ENCODE measurements at places on chromosomes 1 and 21.

GRCh38 chr1:92877081-92877711 lies 45.4 kb downstream of the RPL5 start:
- no peak for DNase-seq

GRCh38 chr1:29879217-29879616 lies 642.9 kb downstream of the PTPRU start:
- DNase-seq = no peak

- DNase-seq = no peak
Measured at GRCh38 chr1:41546833-41547135, 62.3 kb upstream of the EDN2 start.

DNA sequence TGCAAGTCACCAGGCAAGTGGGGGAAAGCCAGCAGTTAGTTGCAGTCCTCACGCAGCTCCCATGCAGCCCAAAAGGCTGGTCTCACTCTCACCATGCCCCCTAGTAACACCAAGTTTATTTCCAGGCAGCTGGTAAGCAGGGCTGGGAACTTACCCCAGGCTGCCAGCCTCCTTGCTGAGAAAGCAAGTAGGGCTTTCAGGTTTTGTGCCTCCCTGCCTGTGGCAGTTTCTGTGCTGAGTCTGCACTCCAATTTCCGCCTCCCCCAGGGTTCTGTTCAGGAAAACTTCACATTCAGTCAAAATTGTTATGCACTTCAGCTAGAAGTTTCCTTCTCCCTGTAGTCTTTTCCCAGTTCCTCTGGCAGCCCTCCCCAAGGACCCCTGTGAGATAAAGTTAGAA lies 102.0 kb upstream of the SGIP1 start:
- DNase-seq = no peak

DNA sequence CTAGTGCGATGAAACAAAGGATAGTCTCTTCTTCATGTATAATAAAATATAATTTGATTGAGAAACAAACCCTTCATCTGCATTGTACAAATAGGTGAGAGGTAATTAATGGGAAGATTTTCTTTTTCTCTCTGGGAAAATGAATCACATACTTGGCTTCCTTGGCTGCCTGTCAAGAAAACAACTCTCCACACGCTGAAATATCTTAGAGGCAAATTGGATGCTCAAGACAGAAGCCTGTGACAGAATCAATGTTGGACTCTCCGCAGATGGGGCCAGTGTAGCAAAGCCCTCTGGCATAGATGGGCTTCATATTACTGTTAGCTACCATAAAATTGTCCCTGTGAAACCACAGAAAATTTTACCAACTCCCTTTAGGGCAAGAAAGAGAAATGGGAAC lies 186.6 kb downstream of the GRIK1 start:
- no peak for DNase-seq

- no peak for DNase-seq
Measured at GRCh38 chr21:38306433-38307141, 49.8 kb downstream of the KCNJ15 start.

GRCh38 chr1:206036663-206037455 lies 13.2 kb upstream of the CTSE start:
- peak; percentile 46 for DNase-seq

- no peak for DNase-seq
Measured at GRCh38 chr1:179001451-179001850, 24.2 kb upstream of the FAM20B start.

DNA sequence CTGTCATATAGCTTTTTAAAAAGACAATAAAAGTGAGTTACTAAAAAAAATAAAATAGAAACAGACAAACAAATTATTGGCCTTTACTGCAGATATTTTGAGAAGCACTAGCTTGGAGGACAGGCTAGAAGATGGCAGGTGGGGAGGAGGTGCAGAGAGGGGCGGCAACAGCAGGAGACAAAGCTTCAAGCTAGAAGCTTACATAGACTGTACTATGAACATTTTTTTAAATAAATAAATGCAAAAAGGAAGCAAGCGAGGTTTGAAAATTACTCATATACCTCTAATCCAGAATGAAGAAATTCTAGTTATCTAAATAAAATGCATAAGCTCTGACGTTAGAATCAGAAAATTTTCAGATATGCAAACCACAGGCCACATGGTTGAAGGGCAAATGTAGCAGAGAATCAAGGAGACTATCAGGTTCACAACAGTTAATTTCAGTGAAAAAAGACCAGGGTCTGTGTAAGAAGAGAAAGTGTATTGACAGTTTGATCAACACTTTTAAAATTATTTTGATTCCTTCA lies 54.9 kb downstream of the NRIP1 start:
- no peak for DNase-seq

DNA sequence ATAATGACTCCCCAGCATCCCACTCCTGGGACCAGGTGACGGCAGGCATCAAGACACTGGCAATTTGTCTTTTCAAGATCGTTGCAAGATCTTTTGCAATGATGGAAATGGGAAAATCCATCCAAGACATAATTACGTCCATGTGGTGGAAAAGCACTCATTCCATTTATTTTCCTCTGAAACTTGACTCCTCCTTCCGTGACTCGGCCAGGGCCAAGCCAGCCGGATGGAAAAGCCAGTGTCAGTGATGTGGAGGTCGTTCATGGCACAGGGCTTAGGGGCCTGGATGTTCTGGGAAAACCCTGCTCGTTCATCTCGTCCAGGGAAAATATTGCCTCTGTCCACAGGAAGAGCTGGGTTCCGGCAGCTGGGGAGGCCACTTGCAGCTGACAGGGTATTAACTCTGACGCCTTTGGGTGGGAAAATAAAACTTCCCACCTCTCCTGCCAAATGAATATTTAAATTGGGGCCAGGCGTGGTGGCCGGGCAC lies 46.2 kb downstream of the C1orf198 start:
- no peak for DNase-seq

DNA sequence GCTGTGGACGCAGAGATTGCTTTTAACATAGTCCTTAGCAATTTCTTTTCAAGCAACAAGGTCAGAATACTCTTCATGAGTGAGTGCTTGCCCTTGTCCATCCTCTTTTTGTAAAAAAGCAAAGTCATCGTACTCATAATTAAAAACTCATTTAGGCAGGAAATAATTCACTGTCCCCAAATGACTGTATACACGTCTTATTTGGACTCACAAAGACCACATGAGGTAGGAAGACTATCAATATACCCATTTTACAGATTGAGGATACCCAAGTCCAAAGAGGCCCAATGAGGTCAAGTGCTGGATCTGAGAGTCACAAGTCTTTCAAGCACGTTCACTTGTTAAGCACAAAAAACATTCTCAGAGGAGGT lies 13.2 kb downstream of the ITPKB start:
- DNase-seq = no peak

GRCh38 chr1:3163356-3163755 lies 94.4 kb downstream of the PRDM16 start:
- peak; percentile 70 for DNase-seq

- DNase-seq = peak; percentile 53
Measured at GRCh38 chr1:37449936-37450335, 24.4 kb upstream of the ZC3H12A start.

DNA sequence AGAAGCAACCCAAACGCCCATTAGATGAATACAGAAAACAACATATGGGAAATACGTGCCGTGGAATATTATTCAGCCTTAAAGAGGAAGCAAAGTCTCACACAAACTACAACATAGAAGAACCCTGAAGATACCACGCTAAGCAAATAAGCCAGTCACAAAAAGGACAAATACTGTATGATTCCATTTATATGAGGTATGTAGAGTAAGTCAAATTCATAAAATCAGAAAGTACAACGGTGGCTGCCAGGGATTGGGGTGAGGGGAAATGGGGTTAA lies 54.2 kb downstream of the SIPA1L2 start:
- DNase-seq = no peak

GRCh38 chr21:17387030-17387617 lies 125.7 kb upstream of the CXADR start:
- peak; percentile 28 for DNase-seq

- no peak for DNase-seq
Measured at GRCh38 chr1:111833334-111833733, 77.6 kb downstream of the DDX20 start.

- no peak for DNase-seq
Measured at GRCh38 chr1:245682638-245683628, 528.1 kb downstream of the KIF26B start.

DNA sequence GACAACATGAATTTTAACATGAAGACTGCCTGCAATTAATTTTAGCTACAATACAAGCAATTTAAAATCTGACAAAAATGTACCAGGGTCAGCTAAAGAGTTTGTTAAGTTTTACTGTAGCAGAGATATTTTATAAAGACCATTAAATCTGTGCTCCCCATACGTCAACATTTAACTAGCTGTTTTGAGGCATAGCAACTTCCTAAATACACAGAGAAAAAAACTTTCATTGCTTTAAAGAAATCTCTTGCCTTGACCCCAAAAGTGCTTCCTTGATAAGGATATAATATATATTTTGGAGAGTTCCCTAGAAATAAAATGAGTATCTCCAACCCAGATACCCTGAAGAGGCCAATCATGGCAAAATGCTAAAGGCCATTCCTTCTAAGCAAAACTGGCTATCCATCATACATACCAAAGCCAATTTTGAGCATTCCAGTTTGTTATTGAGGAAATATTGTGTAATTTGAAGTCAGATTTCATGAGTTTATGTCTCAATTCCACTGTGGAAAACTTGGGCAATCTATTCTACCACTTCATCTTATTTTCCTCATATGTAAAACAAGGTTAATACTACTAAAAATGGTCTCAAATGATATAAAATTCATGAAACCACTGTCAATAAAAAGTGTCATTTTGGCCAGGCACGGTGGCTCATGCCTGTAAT lies 19.1 kb downstream of the ASPM start:
- DNase-seq = no peak

DNA sequence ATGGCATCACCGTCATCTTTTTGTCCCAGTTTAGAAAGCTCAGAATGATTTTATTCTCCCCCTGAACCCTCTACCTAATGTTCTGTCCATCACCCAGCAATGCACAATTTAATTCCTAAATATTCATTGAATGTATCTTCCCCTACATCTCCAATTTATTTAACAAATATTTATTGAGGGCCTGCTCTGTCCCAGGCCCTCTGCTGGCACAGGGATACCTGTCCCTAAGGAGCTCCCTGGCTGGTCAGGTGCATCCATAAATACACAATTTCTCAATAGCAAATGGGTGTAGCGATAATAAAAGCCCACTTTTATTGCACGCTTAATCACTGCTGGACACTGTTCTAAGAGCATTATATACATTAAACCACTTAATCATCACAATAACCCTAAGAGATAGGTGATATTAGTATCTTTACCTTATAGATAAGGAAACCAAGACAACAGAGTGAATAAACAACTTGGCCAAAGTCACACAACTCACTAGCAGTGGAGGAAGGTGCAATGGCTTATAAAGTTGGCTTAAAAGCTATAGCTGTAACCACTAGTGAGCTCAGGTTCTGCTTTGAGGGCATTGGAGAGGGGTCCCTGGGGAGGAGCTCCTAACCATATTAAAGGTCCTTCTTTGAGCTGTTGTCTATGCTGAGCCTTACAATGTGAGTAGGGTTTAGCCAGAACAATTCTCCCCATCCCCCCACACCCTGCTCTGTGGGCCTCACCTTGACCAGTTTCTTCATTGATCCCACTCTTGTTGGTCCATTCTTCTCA lies 126.3 kb upstream of the JUN start:
- no peak for DNase-seq

DNA sequence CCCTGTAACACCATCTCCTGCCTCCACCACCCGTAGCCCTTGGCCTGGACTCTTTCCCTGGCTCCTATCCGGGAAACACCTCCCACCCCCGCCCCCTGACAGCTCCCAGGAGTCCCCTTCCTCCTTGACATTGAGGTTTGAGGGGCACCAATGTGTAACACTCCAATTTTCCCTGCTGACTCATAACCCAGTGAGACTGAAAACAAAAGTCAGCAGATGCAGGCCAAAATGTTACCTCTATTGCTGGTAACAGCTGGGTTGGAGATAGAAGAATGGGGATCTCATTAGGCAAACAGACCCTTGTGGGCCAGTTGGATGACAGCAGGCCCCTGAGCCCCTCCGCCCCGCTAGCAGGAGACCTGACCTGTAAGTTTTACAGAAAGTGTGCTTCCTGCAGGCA lies 237.2 kb downstream of the KAZN start:
- no peak for DNase-seq

DNA sequence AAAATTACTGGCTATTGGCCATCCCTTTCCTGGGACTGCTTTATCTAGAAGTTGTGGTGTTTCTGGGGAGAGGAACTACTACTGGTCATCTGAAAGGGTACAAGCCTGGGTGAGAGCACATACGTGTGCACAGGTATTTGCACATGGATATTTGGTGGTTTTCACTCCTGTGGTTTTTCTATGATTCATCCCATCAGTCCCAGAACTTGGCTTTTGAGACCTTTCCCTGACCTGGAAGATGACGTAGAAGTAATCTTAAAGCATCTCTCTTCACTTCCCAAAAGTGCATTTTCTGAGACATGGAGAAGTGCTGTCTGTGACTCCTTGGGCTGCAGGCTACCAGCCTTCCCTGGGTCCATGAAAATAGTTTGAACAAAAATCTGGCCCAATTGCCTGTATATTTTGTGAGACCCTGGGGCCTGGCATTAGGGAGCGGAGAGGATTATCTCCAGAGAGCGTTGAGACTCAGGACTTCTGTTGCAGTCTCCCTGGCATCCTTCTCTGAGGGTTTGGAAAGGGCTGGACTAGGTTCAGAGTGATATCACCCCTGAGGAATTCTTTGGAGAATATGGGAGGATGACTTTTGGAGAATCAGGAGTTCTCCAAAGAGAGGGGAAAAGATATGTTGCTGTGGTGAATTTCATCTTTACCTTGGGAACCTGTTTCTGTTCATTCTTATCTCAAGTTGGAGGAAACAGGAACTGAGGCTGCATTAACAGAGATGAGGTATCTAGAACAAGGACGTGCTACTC lies 130.8 kb downstream of the NOS1AP start:
- no peak for DNase-seq

DNA sequence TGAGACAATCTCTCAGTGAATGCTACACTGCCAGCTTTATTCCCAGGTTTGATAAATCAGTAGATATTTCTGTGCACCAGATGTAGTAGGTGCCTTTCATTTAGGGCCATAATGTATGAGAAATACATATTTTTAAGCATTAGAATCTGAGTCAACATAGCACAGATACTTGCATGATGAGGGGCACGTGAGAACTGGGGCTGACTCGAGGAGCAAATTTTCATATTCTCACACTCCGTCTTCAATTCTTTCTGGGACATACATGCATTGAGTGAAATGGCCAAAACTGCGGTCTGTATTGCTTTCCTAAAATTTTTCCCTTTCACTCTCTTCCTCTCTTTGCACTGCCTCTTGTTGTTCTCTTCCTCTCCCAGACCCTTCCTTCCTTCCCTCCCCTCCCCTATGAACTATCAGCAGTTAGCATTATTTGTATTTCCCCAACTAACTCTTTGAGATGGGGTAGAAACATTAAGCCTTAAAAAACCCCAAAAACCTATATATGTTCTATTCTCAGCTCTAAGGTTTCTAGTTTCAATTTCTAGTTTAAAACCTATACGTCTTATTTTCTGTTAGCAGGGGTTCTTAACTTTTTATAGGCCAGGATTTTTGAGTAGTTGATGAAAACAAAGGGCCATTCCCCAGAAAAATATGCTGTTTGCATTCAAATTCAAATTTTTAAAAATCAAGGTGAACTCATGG lies 289.1 kb downstream of the PTBP2 start:
- DNase-seq = no peak

Measured in upper lobe of left lung (tissue), 6 donors.